ENCODE measurements at places on chromosomes 7 and 10. TPM values are rescaled to one million over a fixed set of nuclear protein-coding genes. Genes with fewer than 3 reads are reported as not detected.

Gene ARHGAP12
- total RNA-seq: 10.7 TPM

Gene SLC18A3
- not detected for total RNA-seq

Gene GALNT17
- not detected for total RNA-seq

Gene TEX36
- total RNA-seq: not detected

Gene ARMH3
- total RNA-seq: 22.8 TPM

Gene GRM8
- not detected for total RNA-seq

Gene SCIN
- 0.23 TPM for total RNA-seq

Gene ZNF777
- 11.7 TPM for total RNA-seq

Gene VIM
- total RNA-seq: 2,572 TPM

Gene TFEC
- total RNA-seq: 0.28 TPM

Gene NPY
- total RNA-seq: not detected

Gene SLC29A4
- total RNA-seq: 0.45 TPM

Gene MEOX2
- total RNA-seq: not detected

Gene CPA2
- not detected for total RNA-seq

Gene OR2F2
- not detected for total RNA-seq

Gene CALU
- total RNA-seq: 36.3 TPM

Gene SFRP5
- not detected for total RNA-seq

Gene OPN1SW
- total RNA-seq: not detected

Gene ACHE
- total RNA-seq: not detected

Gene SMO
- not detected for total RNA-seq

Gene IFT22
- total RNA-seq: 5.5 TPM

Gene SPDYE5
- total RNA-seq: not detected

Gene H2BK1
- not detected for total RNA-seq

Gene CYP26C1
- total RNA-seq: not detected

Gene ABCB8
- 53.3 TPM for total RNA-seq

Gene AASS
- 0.93 TPM for total RNA-seq

Gene TAS2R5
- total RNA-seq: 1.5 TPM

Gene PNLIPRP3
- not detected for total RNA-seq

Gene SCD
- 202 TPM for total RNA-seq

Gene POLR1F
- 17.3 TPM for total RNA-seq

Gene CPN1
- not detected for total RNA-seq

Gene TMEM213
- total RNA-seq: 0.73 TPM

Gene TMEM273
- total RNA-seq: 98.2 TPM

Gene RBP3
- total RNA-seq: not detected

Gene LSM5
- 69.4 TPM for total RNA-seq

All from activated CD4-positive, alpha-beta memory T cell treated with anti-CD3 and anti-CD28 coated beads, Interleukin-2, amount 10 ng/mL, durations not matched to agents 7 days and 5 days (primary cell).